ENCODE measurements at places on chromosomes 11 and 22. TPM values are rescaled to one million over a fixed set of nuclear protein-coding genes. Genes with fewer than 3 reads are reported as not detected.

The PNPLA5 gene
- not detected for polyA plus RNA-seq

The RCOR2 gene
- polyA plus RNA-seq = 3.2 TPM

The MAPK8IP2 gene
- 0.57 TPM for polyA plus RNA-seq

The HPX gene
- 0.27 TPM for polyA plus RNA-seq

The PLEKHA7 gene
- 16.2 TPM for polyA plus RNA-seq

The SEPTIN3 gene
- polyA plus RNA-seq = 0.14 TPM

The LDHAL6A gene
- polyA plus RNA-seq = 0.16 TPM

The P2RX6 gene
- polyA plus RNA-seq = 2.1 TPM

The NRIP3 gene
- 1.00 TPM for polyA plus RNA-seq

The DDI1 gene
- polyA plus RNA-seq = not detected

The MIAT gene
- 0.45 TPM for polyA plus RNA-seq

The GRK3 gene
- 5.4 TPM for polyA plus RNA-seq

The SERHL2 gene
- 4.8 TPM for polyA plus RNA-seq

The NXPE4 gene
- not detected for polyA plus RNA-seq

The ANKRD42 gene
- polyA plus RNA-seq = 4.7 TPM

The CHRNA10 gene
- polyA plus RNA-seq = 0.38 TPM

The NTM gene
- 35.0 TPM for polyA plus RNA-seq

The SIK2 gene
- 7.4 TPM for polyA plus RNA-seq

The SEZ6L gene
- polyA plus RNA-seq = 0.11 TPM

The PNPLA3 gene
- 0.48 TPM for polyA plus RNA-seq

The TTC36 gene
- polyA plus RNA-seq = 0.61 TPM

The SPDYC gene
- not detected for polyA plus RNA-seq

The KRTAP5-7 gene
- polyA plus RNA-seq = not detected

The FAM111A gene
- polyA plus RNA-seq = 7.0 TPM

The GRAMD4 gene
- 31.6 TPM for polyA plus RNA-seq

Data from right cardiac atrium (tissue), 5 donors.